ENCODE measurements at places on chromosomes 3 and 15. TPM values are rescaled to one million over a fixed set of nuclear protein-coding genes. Genes with fewer than 3 reads are reported as not detected.
A peak's percentile ranks its signal among the peaks of the same experiment; 100 is the strongest.

The CYP1A2 gene
- total RNA-seq, result 0.17 TPM

The STIMATE gene
- 21.9 TPM for total RNA-seq

The VILL gene
- total RNA-seq, result 26.8 TPM

The CPLX3 gene
- total RNA-seq, result not detected

The CD80 gene
- 8.6 TPM for total RNA-seq

The SLC2A2 gene
- total RNA-seq, result 0.12 TPM

The ZBTB47 gene
- total RNA-seq, result 8.6 TPM

The SELENOS gene
- 84.1 TPM for total RNA-seq

The DGKG gene
- total RNA-seq, result 10.6 TPM

The ZBED2 gene
- 9.5 TPM for total RNA-seq

The RETNLB gene
- not detected for total RNA-seq

The CDC25A gene
- total RNA-seq, result 1.5 TPM

GRCh38 chr15:31495281-31495680 is 168.6 kb downstream of the KLF13 start:
- DNase-seq, result no peak
- no peaks in the 10 kb centered on the region for H3K27me3 ChIP-seq
- no peaks in the 10 kb centered on the region for H3K36me3 ChIP-seq
- H3K27ac ChIP-seq, result no peak overlapping the region
- H3K4me3 ChIP-seq, result no peak overlapping the region

- peaks cover 7% of the 10 kb centered on the region for H3K4me1 ChIP-seq
- no peaks in the 10 kb centered on the region for H3K27me3 ChIP-seq
- no peak overlapping the region for H3K27ac ChIP-seq
- H3K4me3 ChIP-seq, result no peak overlapping the region
- no peak for DNase-seq
- H3K36me3 ChIP-seq, result no peaks in the 10 kb centered on the region
Observed at GRCh38 chr15:77396692-77397091, 23.2 kb downstream of the PEAK1 start.

GRCh38 chr15:60744826-60745460 is 266.0 kb upstream of the ICE2 start:
- H3K4me1 ChIP-seq, result peaks cover 7% of the 10 kb centered on the region
- no peak for DNase-seq
- no peak overlapping the region for H3K27ac ChIP-seq
- H3K4me3 ChIP-seq, result no peak overlapping the region
- no peaks in the 10 kb centered on the region for H3K36me3 ChIP-seq

DNA sequence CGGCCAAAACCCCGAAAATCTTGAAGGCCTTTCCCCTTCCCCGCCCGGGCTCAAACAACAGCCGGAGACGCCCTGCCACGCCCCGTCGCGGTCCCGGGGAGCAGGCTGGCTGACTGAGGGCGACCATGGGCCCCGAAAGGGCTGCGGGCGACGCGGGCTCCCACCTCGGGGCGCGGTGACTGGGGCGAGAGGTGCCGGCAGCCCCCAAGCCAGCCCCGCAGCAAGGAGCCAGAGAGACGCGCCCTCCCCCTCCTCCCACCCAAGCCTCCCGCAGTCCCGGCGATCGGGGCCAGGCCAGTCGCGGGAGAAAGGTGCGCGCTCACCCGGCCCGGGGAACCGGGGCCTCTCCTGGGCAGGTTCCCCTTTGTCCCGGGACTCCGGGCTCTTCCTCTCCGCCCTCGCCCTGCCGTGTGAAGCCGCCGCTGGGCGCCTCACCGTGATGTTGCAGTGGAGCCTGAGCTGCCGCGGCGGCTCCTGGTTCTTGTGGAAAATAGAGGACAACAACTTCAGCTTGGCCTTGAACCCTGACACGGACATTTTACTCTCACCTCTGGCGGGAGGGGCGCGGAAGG is 30.6 kb upstream of the ZSCAN2 start:
- no peaks in the 10 kb centered on the region for H3K27me3 ChIP-seq
- no peaks in the 10 kb centered on the region for H3K4me1 ChIP-seq
- H3K36me3 ChIP-seq, result no peaks in the 10 kb centered on the region

- no peak overlapping the region for H3K4me3 ChIP-seq
- H3K36me3 ChIP-seq, result peaks cover 3% of the 10 kb centered on the region
- no peak for DNase-seq
- H3K4me1 ChIP-seq, result no peaks in the 10 kb centered on the region
Observed at GRCh38 chr3:46895761-46896160, 18.2 kb downstream of the PTH1R start.

DNA sequence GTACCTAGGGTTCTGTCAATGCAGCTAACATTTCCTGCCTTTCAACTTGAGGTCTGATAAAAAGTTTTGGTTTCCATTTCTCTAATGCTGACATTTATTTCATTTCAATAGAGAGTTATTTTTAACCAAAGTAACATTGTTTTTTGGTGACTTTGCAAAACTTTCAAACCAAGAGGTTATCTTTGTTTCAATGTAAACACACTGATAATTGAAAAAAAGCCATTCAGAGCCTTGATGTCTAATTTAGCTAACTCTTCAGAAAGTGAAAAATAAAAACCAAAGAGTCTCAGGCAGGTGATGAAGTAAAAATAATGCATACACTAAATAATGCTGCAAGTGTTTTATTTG is 9.6 kb upstream of the TIPARP start:
- DNase-seq, result no peak
- no peaks in the 10 kb centered on the region for H3K4me1 ChIP-seq
- no peaks in the 10 kb centered on the region for H3K27me3 ChIP-seq
- H3K27ac ChIP-seq, result no peak overlapping the region

DNA sequence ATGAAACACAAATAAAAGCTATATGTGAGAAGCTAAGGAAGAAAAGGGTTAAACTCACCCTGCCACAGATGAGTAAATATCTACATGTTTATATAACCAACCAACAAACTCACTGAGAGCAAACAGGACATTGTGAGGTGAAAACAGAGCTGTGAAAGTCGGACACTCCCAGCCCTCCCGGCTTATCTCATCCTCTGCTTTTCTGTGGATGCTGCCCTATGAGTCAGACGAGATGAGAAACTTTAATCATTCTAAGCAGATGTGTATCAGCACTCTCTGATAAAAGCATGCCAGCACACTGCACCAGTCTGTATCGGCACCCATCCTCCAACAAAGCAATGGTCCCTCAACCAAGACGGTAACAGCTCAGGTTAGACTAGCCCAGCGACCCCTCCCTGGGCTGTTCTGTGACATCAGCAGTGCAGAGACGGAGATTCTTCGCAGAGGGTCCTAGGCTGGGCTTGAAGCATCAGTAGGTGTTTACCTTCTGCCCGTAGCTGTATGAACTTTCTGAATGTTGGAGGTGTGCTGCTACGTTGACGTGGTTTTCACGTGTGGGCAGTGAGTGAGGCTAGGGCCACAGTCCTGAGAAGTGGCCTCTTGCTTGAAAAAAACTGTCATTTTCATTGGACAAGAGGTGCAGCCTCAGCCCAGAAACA is 119.8 kb upstream of the ALDH1A3 start:
- H3K4me1 ChIP-seq, result no peaks in the 10 kb centered on the region
- H3K27ac ChIP-seq, result no peak overlapping the region
- H3K36me3 ChIP-seq, result no peaks in the 10 kb centered on the region
- no peak overlapping the region for H3K4me3 ChIP-seq
- DNase-seq, result peak; percentile 40

DNA sequence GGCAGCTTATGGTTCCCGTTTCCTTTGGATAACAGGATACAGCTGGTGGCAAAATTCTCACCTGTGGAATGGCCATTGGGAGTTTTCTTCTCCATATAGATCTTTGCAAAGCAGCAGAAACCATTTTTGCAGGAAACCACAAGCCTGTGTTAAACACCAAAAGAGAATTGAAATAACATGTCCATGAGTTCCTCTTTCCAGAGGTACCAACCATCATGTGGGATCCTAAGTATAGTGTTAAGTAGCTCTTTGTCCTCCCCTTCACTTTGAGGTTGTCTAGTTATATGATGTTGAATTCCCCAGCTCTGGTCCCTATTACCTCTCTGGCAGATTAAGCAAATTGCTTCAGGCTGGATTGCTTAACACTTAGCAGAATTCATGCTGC is 94.9 kb downstream of the AKAP13 start:
- no peaks in the 10 kb centered on the region for H3K36me3 ChIP-seq
- peak overlapping the region; percentile 9 for H3K27ac ChIP-seq
- H3K27me3 ChIP-seq, result no peaks in the 10 kb centered on the region
- H3K4me3 ChIP-seq, result no peak overlapping the region

GRCh38 chr3:17795711-17796110 is 53.3 kb upstream of the TBC1D5 start:
- H3K36me3 ChIP-seq, result no peaks in the 10 kb centered on the region
- H3K4me1 ChIP-seq, result no peaks in the 10 kb centered on the region
- H3K4me3 ChIP-seq, result no peak overlapping the region
- no peak overlapping the region for H3K27ac ChIP-seq

GRCh38 chr3:133466531-133467386 is 66.9 kb downstream of the BFSP2 start:
- H3K36me3 ChIP-seq, result no peaks in the 10 kb centered on the region
- no peak for DNase-seq
- H3K27me3 ChIP-seq, result no peaks in the 10 kb centered on the region
- H3K4me3 ChIP-seq, result no peak overlapping the region
- no peak overlapping the region for H3K27ac ChIP-seq

DNA sequence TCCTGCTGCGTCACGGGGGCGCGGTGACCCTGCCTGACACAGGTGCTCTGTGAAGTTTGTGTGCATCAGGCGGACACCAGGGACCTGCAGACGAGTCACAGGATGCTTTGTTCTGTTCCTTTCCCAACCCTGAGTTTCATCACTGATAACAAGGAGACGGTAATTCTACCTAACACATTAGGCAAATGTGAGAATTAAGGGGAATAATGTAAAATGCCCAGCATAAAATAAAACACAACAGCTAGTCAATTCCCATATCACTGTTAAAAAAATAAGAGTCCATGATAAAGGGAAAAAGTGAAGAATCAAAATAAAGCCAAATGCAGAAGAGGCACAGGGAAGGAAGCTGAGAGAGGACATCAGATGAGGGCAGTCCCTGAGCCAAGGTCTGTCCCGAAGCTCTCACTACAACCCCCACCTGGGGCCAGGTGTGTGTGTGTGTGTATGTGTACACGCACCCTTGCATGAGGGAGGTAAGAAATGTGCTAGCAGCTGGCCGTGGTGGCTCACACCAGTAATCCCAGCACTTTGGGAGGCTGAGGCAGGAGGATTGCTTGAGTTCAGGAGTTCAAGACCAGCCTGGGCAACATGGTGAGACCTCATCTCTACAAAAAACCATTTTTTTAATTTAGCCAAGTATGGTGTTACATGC is 27.5 kb downstream of the PLA2G4D start:
- H3K27me3 ChIP-seq, result no peaks in the 10 kb centered on the region
- H3K27ac ChIP-seq, result no peak overlapping the region
- H3K36me3 ChIP-seq, result no peaks in the 10 kb centered on the region
- DNase-seq, result no peak

GRCh38 chr15:59298854-59299250 is 73.8 kb downstream of the MYO1E start:
- H3K27ac ChIP-seq, result no peak overlapping the region
- H3K4me3 ChIP-seq, result no peak overlapping the region
- no peaks in the 10 kb centered on the region for H3K27me3 ChIP-seq
- no peaks in the 10 kb centered on the region for H3K36me3 ChIP-seq
- no peak for DNase-seq

- no peak overlapping the region for H3K27ac ChIP-seq
- H3K36me3 ChIP-seq, result no peaks in the 10 kb centered on the region
- no peak for DNase-seq
Observed at GRCh38 chr3:3714572-3714971, 84.7 kb upstream of the LRRN1 start.

DNA sequence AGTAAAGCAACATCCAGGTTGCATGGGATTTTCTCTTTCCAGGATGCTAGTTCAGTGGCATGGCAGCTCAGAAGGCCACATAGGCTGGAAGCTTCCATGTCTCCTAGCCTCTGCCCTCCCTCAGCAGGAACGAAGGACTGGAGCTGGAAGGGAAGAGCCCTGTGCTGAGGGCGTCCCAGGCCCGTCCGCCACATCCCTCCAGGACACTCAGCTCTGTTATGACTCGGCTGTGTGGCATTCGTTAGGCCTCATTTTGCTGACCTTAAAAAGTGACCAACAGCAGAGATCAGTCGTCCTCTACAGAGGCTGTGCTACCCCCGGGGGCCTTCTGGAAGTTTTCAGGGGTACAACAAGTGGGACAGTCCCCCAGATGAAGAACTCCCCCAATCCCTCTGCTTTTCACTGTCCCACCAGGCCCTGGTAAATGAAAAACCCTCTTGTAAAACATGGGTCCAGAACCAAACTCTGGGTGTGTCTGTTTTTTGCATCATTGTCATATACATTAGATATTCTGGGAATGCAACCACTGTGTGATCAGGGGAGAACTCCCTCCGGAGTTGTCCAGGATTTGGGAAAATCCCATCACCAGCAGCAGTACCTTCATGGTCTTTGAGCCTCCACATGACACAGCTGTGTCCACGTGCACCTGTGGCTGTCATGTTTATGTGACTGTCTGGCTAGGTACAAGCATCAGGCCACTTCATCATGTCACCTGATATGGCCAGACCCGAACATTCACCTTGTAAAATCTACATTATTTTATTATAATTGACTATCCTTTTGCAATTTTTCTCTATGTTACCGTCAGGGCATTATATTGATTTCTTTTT is 149.9 kb downstream of the OR4M2 start:
- no peaks in the 10 kb centered on the region for H3K36me3 ChIP-seq
- H3K4me3 ChIP-seq, result no peak overlapping the region
- H3K4me1 ChIP-seq, result no peaks in the 10 kb centered on the region
- no peak overlapping the region for H3K27ac ChIP-seq
- no peak for DNase-seq

GRCh38 chr3:46537316-46537715 is 28.8 kb downstream of the LRRC2 start:
- no peaks in the 10 kb centered on the region for H3K27me3 ChIP-seq
- DNase-seq, result no peak
- H3K27ac ChIP-seq, result no peak overlapping the region
- peaks cover 3% of the 10 kb centered on the region for H3K4me1 ChIP-seq
- H3K36me3 ChIP-seq, result no peaks in the 10 kb centered on the region

- no peak for DNase-seq
- no peaks in the 10 kb centered on the region for H3K27me3 ChIP-seq
- no peak overlapping the region for H3K4me3 ChIP-seq
- no peak overlapping the region for H3K27ac ChIP-seq
- H3K4me1 ChIP-seq, result no peaks in the 10 kb centered on the region
Observed at GRCh38 chr3:156382458-156383346, 172.2 kb downstream of the SSR3 start.

Measured in lung (tissue), 17 donors.